NCI-H524 (cell line): ENCODE measurements at places on chromosomes 3 and 15.

- no peak for DNase-seq
Observed at GRCh38 chr3:66472313-66473134, 28.3 kb downstream of the LRIG1 start.

GRCh38 chr3:32089476-32089875, 16.9 kb upstream of the GPD1L start:
- no peak for DNase-seq

DNA sequence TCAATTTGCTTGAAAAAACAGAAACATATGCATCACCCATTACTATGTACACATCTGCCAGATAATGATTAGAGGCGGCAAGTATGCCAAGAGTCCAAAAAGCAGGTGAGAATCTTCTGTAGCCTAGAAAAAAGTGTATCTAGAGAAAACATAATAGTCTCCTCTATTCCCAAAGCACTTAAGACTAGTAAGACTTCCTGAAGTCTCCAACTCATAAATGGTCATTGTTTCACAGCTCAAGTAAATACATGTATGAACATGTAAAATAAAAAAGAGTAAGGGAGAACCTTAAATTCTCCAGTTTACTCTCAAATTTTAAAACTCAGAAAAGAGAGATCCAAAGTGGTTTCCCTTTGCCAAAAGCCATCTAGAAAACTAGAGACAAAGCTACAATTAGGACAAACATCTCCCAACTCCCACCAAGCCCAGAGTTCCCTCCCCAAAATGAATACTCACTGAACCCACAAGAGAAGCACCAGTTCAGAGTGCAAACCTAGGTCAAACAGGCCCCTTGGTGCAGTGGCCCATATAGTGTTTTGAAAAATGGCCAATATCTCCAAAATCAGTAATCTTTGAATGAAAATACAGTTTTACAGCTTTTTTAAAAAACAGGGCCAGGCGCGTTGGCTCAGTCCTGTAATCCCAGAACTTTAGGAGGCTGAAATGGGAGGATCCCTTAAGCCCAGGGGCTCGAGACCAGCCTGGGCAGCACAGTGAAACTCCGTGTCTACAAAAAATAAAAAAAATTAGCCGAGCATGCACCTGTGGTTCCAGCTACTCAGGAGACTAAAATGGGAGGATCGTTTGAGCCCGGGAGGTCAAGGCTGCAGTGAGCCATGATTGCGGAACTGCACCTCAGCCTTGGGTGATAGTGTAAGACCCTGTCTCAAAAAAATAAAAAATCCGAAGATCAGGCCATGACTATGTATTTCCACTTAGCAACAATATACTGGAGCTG, 11.0 kb upstream of the MAP4 start:
- no peak for DNase-seq

- DNase-seq, result no peak
Observed at GRCh38 chr3:46186471-46187340, 21.4 kb downstream of the CCR1 start.

GRCh38 chr15:84766461-84767035, 18.2 kb downstream of the ZNF592 start:
- no peak for DNase-seq

DNA sequence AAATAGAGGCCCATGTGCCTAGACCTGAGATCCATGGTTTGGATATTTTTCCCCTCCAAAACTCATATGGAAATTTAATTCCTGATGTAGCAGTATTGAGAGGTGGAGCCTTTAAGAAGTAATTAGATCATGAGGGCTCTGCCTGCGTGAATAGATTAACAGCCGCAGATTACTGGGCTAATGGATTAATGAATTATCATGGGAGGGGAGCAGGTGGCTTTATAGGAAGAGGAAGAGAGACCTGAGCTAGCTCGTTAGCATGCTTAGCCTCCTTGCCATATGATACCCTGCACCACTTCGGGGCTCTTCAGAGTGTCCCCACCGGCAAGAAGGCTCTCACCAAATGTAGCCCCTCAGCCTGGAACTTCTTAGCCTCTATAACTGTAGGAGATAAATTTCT, 15.8 kb downstream of the ARHGEF26 start:
- DNase-seq, result peak; percentile 98

- DNase-seq, result peak; percentile 69
Observed at GRCh38 chr3:126476166-126477060, 722 bp upstream of the ZXDC start.

GRCh38 chr15:81256916-81257315, 60.2 kb downstream of the IL16 start:
- DNase-seq, result no peak

DNA sequence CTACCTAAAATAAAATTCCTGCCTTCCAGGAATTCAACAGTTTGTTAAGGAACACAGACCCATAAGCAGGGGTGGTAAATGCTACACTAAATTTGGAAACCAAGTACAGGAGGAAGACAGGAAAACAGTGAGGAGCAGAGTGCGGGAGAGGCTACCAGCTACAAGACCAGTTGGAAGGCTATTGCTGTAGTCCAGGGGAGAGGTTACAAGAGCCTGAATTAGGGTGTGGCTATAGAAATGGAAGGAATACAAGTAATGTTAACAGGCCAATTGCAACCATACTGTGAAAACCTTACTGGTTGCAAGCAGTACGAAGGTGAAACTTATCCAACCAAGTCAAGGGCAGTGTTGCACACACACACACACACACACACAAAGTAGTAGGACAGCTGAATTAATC, 880 bp upstream of the ARMC8 start:
- no peak for DNase-seq

- DNase-seq, result no peak
Observed at GRCh38 chr3:185728630-185729336, 96.1 kb downstream of the IGF2BP2 start.

GRCh38 chr3:136667081-136667480, 85.1 kb downstream of the STAG1 start:
- no peak for DNase-seq

GRCh38 chr15:48423896-48424475, 92.8 kb downstream of the DUT start:
- DNase-seq, result no peak

DNA sequence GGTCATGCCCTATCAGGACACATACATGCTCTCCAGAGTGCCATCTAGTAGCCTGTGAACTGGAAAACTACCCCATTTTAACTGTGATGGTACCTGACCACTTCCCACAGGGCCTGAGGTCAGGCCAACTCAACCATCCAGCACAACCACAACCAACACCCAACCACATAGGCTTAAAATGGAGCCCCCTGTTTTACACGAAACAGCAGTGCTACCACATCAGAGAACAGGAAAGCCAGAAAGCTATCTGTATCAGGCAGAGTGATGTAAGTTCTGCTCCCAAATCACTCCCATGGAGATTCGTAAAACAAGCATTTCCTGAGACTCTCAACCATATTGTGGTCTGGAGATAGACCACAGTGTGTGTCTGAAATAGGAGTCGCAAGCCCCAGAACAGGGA, 1017.3 kb upstream of the EPHA6 start:
- DNase-seq, result no peak

DNA sequence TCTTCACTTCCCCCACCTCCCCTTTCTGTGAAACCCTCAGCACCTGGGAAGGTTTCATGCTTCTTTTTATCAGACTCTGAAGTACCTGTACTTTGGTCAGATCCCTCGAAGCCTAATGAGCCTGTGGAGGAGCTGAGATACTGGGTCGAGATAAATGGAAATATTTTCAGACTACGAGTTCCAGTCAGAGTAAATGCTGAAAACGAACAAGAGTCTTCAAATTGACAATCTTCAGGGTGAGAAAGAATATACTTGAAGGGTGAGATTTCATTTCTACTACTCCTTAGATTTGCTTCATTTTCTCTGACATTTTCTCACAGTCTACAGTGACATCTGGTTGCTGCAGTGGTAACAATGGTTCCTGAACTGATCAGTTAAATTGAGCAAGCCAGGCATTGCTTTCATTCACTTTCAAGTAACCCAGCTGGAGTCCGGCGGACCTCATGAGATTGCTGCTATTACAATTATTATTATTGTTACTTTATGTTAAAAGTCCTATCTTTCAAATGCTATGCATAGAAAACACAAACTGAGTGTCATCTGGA, 337.2 kb downstream of the VGLL3 start:
- no peak for DNase-seq

- DNase-seq, result no peak
Observed at GRCh38 chr15:25844981-25845680, 18.0 kb downstream of the ATP10A start.

GRCh38 chr3:17967111-17967510, 224.7 kb upstream of the TBC1D5 start:
- no peak for DNase-seq

DNA sequence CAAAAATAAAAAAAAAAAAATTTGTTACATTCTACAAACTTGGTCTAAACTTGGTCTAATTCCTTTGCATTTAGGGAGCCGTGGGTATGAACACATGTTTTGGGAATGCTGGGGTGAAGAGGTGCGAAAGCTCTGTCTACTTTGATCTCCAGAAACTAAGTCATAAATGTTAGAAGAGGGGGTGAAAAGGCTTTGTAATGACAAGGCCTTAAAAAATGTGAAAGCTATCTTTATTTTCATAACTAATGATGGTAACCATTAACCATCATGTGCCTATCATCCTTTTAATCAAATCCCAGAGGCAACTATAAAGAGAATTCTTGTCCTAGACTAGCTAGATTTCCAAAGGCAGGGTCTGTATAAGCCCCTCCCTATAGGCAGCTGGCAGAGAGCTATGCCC, 60.9 kb downstream of the PRICKLE2 start:
- no peak for DNase-seq

DNA sequence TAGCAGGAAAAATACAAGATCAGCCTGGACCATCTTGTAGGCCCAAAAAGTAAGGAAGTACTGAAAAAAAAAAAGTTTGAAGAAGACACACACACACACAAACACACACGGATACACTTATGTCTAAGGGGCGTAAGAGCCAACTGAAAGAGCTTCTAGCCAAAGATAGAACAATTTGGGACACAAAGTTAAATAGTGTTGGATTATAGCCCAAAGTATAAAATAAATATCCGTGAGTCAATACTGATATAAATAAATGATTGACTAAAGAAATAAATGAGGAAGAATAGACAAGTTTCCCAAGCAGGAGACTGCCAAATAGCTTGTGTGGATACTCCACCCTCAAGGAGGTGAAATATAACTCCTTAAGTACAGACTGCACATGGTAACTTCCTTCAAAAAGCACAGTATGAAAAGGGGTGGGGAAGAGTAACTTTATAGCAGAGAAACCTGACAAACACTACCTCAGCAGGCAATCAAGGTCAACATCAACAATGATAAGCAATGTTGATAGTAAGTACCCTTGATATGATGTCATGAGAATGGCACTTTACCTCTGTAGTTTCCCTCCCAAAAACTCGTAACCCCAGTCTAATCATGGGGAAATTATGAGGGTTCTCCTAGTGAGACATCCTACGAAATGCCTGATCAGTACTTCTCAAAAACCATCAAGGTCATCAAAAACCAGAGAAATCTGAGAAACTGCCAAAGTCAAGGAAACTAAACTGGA, 187.3 kb upstream of the ATP11B start:
- DNase-seq, result no peak

DNA sequence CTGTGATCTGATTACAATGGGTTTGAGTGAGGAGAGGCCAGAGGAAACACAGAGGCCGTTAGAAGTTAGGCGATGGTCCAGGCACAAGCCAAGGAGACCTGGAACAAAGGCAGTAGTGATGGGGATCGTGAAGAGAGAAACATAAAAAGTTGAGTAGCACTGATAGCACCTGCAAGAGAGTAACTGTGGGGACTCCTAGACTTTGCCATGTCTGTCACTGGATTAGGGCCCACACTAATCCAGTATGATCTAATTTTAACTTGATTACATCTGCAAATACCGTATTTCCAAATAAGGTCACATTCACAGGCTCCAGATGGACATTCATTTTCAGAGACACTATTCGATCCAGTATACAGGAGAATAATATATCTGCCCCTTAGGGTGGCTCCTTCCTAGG, 144.7 kb downstream of the RAB11A start:
- peak; percentile 70 for DNase-seq

GRCh38 chr15:31383139-31383538, 56.5 kb downstream of the KLF13 start:
- no peak for DNase-seq

DNA sequence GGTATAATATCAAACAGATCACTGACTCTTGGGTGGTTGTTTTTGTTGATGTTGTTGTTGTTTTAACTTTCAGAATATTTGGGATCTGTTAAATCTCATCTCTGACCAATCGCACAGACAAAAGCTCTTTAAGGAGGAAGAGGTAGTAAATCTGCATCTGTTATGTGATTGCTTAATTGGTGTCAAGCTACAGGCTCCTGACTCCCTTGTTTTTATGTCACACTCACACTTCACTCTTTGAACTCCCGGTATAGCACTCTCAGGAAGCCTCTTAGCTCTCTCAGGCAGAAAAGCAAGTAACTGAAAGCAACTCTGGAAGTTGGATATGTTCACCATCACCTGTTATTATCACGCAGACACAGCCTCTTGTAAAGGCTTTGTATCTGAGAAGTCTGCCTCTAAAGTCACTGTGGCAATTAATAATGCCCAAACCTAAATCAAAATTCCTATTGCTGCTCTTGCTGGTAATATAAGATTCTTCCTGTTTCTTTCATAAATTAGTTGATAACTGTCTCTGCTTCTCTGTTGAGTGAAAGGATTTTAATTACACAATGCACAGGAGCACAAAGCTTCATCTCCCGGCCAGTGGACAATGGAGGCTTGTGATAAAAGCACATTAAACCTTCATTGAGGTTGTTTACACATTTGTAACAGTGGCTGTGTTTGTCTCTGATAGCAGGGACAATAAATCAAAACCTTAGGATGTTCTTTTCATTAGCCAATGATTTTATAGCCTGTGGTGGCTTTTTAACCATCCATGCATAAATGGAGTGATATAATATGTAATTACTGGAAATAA, 576.7 kb downstream of the MFSD1 start:
- peak; percentile 64 for DNase-seq

GRCh38 chr15:27622371-27622770, 476.7 kb downstream of the OCA2 start:
- DNase-seq, result no peak

DNA sequence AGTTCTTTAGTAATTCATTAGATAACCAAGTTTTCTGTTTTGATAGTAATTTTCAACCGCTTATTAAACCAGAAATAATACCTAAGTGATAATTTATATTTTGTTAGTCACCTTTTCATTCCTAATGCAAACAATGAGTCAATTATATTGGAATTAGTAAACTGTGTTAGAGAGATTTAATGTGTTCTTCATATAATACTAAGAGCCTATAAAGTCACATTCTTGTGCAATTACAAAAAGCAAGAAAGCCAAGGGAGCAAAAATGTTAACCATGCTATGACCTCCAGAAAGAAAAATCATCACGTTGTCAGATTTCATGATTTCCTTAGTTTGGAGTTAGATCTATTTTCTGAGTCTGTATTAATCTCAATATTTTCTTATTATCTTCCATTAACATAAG, 108.8 kb upstream of the SAMMSON start:
- no peak for DNase-seq

- DNase-seq, result no peak
Observed at GRCh38 chr3:196640297-196641018, 964 bp downstream of the NRROS start.

GRCh38 chr3:171419457-171419856, 40.7 kb downstream of the TNIK start:
- no peak for DNase-seq
